A549 treated with CORT108297 at 1 μM for 4 hours (cell line): ENCODE measurements at places on chromosomes 3 and 15. TPM values are rescaled to one million over a fixed set of nuclear protein-coding genes. Genes with fewer than 3 reads are reported as not detected.

Gene SHC4
- 0.83 to 1.5 TPM (median 0.89 TPM) in 5 replicates for total RNA-seq

Gene TCAIM
- total RNA-seq: 6.8 to 10.2 TPM (median 7.8 TPM) in 5 replicates

Gene IL5RA
- not detected in 5 replicates for total RNA-seq

Gene TTBK2
- 1.3 to 3.0 TPM (median 1.9 TPM) in 5 replicates for total RNA-seq

Gene HDC
- total RNA-seq: 0.04 to 0.23 TPM (median 0.10 TPM) in 4 of 5 replicates, not detected in the other

Gene THRB
- 1.1 to 1.7 TPM (median 1.2 TPM) in 5 replicates for total RNA-seq

Gene MCTP2
- not detected in 5 replicates for total RNA-seq

Gene PLS1
- total RNA-seq: 11.4 to 14.5 TPM (median 12.9 TPM) in 5 replicates

Gene RARRES1
- total RNA-seq: 8.8 to 12.3 TPM (median 9.2 TPM) in 5 replicates

Gene CNTN3
- total RNA-seq: not detected in 5 replicates

Gene ANP32A
- 251 to 345 TPM (median 259 TPM) in 5 replicates for total RNA-seq

Gene CFAP92
- 0.06 TPM in 1 of 5 replicates, not detected in the others for total RNA-seq

Gene NMB
- total RNA-seq: 15.7 to 26.4 TPM (median 24.2 TPM) in 5 replicates

Gene SPCS1
- total RNA-seq: 151 to 178 TPM (median 163 TPM) in 5 replicates

Gene TM2D3
- 28.4 to 33.0 TPM (median 30.6 TPM) in 5 replicates for total RNA-seq

Gene HIGD2B
- total RNA-seq: not detected in 5 replicates

Gene EPB42
- not detected in 5 replicates for total RNA-seq

Gene SEMA5B
- total RNA-seq: 0.15 to 0.63 TPM (median 0.23 TPM) in 5 replicates

Gene PCSK6
- 9.7 to 12.7 TPM (median 10.1 TPM) in 5 replicates for total RNA-seq

Gene CYP1A1
- total RNA-seq: 1.3 to 2.5 TPM (median 2.0 TPM) in 5 replicates

Gene SUCNR1
- total RNA-seq: 0.05 to 0.14 TPM (median 0.13 TPM) in 5 replicates

Gene PRR20G
- total RNA-seq: 0.13 to 0.19 TPM (median 0.17 TPM) in 3 of 5 replicates, not detected in the others

Gene KCNMB3
- total RNA-seq: 1.1 to 1.7 TPM (median 1.3 TPM) in 5 replicates

Gene CDC25A
- total RNA-seq: 8.2 to 10.5 TPM (median 9.5 TPM) in 5 replicates

Gene SNUPN
- 30.9 to 37.7 TPM (median 32.6 TPM) in 5 replicates for total RNA-seq

Gene HGD
- 14.2 to 21.1 TPM (median 16.4 TPM) in 5 replicates for total RNA-seq

Gene SACM1L
- total RNA-seq: 15.2 to 17.7 TPM (median 16.1 TPM) in 5 replicates

Gene CHRM5
- 0.02 TPM in 3 of 5 replicates, not detected in the others for total RNA-seq

Gene SPG11
- total RNA-seq: 7.6 to 10.8 TPM (median 9.2 TPM) in 5 replicates

Gene KLHL6
- not detected in 5 replicates for total RNA-seq

Gene PLCH1
- total RNA-seq: 0.95 to 1.2 TPM (median 1.0 TPM) in 5 replicates

Gene DUOX2
- total RNA-seq: 0.03 to 0.13 TPM (median 0.06 TPM) in 5 replicates

Gene SPESP1
- not detected in 5 replicates for total RNA-seq

Gene CIP2A
- 16.7 to 22.4 TPM (median 21.2 TPM) in 5 replicates for total RNA-seq
